ENCODE measurements at places on chromosomes 6 and 20.
A peak's percentile ranks its signal among the peaks of the same experiment; 100 is the strongest.

DNA sequence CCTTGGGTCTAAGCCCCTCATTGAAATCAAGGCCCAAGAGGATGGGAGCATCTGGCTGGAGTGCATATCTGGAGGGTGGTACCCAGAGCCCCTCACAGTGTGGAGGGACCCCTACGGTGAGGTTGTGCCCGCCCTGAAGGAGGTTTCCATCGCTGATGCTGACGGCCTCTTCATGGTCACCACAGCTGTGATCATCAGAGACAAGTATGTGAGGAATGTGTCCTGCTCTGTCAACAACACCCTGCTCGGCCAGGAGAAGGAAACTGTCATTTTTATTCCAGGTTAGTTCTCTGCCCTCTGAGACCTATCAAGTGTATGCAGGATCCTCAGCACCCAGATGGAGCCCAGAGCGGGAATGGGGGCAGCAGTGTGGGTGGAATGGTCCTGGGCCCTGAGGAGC is 5.1 kb downstream of the BTN2A2 start:
- peak; percentile 25 for DNase-seq

- DNase-seq, result no peak
These were observed 411.8 kb downstream of the PREX1 start for GRCh38 chr20:48416002-48416401.

GRCh38 chr6:130694606-130695005 is 132.6 kb upstream of the SMLR1 start:
- no peak for DNase-seq

- DNase-seq, result no peak
These were observed 17.0 kb downstream of the MAPK13 start for GRCh38 chr6:36147294-36147693.

DNA sequence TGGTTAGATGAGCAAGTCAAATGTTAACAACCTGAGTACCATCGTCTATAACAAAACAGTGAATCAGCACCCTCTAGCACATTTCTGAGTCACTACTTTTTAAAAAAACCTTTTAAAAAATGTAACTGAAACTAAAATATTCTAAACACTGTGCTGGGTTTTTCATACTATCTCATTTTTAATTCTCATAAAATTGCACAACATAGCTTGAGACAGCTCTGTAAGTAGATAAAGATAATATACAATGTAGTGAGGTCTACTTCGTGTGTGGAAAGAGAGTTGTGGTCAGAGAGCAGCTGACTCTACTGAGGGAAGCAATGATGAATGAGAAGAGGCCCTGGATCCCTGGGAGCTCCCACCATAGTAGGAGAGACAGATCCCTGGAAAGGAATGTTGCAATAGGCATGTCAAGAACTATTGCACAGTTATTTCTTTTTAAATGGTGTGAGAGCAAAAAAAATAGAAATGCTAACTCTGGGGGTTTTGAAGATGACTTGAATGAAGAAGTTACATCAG is 13.6 kb upstream of the CALHM6 start:
- DNase-seq, result no peak

DNA sequence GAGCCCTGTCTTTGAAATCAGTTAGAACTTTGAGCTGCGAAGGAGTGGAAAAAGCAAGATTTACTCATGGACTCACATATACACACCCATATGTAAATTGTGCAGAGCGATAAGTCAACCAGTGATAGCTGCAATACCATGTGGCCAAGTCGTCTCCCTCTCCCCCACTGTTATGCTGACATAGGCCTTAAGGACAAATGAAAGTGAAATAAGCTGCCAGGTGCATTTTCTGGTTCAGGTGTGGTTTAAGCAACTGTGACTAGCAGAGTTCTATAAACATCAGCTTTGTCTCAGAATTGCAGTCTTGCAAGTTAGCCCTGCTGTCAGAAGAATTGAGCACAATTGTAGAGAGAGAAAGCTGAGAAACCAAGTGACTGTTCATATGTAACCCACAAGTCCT is 9.6 kb downstream of the FAM83B start:
- no peak for DNase-seq

DNA sequence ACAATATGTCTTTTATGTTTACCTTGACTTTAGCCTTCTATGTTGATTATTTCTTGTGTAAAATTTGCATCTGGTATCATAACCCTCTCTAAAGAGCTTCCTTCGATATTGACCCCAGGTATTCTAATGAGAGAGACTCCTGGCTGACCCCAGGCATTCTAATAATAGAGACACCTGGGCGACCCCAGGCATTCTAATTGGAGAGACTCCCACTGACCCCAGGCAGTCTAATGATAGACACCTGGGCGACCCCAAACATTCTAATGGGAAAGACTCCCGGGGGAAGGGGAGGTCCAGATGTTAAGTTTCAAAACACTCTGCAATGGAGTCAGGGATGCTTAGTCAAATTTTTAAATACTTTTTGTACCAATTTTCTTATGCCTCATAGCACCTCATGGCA is 726.4 kb downstream of the COL12A1 start:
- DNase-seq, result no peak

GRCh38 chr6:156166093-156166492 is 611.1 kb upstream of the ARID1B start:
- DNase-seq, result no peak

- DNase-seq, result no peak
These were observed 12.5 kb downstream of the FAM184A start for GRCh38 chr6:119065955-119066354.

DNA sequence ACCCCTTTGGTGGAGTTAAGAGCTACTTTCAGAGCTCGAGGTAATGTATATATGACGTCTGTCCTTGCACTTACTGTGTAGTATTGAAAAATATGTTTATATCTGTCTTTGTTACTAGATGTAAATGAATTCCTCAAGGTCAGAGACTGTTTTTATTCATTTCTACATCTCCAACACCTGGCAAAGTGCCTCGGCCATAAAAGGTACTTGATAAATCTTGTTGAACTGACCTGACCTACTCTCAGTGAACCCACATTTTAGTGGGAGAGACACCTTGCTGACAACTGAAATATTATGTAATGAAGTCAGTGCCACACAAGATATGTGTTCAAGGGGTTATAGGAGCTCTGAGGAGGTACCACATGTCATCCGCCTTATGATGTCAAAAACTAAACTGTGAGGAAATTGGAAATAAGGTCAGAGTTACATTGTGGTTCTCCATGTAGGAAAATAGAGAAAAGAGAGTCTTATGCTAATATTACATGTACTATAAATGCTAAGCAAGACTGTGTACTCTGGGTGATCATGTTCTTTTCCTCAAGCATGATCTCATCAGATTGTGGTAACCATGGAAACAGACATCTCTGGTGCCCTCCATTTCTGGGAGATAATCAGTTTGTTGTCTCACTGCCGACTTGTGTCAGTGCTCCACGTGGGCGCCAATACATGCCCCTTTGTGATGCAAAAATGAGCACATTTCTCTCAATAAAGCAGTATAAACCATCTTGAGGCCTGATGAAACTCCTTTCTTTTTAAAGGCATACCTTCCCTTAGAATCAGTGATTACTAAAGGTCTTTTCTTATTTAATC is 5.7 kb upstream of the TMEM30A start:
- no peak for DNase-seq

DNA sequence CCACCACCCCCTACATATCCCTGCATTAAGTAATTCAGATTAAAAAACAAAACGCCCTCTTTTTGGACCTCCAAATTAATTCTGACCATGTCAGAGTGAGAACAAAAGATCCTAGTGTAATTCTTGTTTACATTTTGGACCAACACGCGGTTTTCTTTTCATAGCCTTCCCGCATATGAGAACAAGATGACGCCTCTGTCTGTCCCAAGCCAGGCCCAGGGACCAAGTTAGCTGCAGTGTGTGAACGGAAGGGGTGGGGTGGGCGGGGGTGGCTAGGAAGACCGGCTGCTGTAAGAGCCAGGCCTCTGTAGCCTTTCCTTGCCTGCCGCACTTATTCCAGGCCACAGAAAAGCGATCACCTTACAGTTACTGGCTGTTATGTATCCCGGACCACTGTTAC is 68.0 kb downstream of the PLCG1 start:
- DNase-seq, result no peak

GRCh38 chr6:153367021-153367420 is 235.9 kb upstream of the RGS17 start:
- DNase-seq, result no peak

DNA sequence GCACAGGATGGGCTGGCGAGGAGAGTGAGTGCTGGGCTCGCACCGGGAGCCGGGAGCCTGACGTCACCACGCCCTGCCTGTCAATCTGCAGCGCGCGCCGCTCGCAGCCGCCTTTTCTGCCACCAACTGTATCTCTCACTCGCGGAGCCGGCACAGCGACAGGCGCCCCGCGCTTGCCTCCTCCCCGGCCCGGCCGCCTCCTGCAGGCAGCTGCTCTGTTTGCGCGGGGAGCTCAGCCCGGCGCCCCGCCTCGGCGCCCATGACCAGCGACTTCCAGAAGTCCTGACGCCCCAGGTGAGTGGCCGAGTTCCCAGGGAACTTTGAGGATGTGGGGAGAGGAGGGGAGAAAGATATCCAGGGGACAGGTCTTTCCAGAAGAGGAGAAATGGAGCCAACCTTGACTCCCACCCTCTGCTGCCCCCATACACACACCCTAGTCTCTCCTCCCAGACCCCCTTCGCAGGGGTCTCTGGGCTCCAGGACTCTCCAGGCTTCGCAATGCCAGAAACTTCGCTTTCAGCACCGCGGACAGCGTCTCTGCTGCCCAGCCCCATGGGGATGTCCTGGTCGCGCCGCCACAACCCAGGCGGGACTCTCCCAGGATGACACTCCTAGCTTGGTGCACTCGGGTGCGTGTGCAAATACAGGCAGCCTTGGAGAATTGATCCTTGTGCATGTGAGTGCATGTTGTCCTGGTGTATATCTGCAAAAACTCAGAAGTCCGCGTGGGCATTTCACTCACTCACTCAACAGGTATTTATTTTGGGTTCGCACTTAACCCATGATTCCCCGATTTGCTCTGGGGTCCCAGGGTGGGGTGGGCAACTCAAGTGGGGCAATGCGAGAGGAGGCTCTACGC is at the start of gene GPR6:
TSS of gene GPR6 (plus strand) at position 138 of the 859 bp plus-strand sequence. CDS start 802 bp downstream, outside the sequence.
- no peak for DNase-seq

- DNase-seq, result no peak
These were observed 28.3 kb downstream of the ZC3H12D start for GRCh38 chr6:149456311-149457021.

DNA sequence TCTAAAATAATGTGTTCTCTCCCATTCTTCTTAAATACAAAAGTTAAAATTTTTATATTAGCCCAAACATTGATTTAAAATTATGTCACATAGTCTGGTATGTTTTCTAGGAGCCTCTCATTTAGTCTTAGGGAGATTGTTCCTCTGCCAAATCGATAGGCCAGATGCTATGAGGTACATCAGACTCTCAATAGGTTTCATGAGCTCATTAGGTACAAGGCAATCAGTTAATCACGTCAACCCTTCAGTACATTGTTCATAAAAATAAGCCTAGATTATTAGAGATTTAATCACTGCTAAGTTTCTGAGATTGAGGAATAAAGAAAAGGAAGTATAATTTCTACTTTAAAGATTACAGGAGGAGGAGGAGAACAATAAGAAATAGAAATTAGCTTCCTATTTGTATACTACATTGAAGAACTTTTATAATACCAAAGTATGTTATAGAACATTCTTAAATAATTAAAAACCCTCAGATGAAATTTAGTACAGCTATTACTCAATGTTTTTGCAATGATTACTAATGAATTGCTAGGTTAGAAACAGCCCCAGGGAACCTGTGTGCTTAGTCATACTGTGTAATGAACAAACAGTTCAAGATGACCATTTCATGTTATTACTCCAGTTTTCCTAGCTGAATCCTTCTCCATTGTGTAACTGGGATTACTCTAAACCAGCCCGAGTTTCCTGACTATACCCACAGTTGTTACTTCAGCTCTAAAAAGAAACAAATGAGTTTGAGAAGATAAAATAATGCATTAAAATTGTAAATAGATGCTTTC is 117.0 kb downstream of the BMP5 start:
- peak; percentile 13 for DNase-seq

- no peak for DNase-seq
These were observed 126.2 kb downstream of the RNF144B start for GRCh38 chr6:18513253-18513798.

GRCh38 chr6:137000825-137001224 is 43.9 kb downstream of the IL20RA start:
- no peak for DNase-seq

GRCh38 chr20:51059862-51060261 is 37.0 kb upstream of the KCNG1 start:
- no peak for DNase-seq
